Right lobe of liver (tissue), 6 donors: ENCODE measurements at places on chromosomes 16 and 17. TPM values are rescaled to one million over a fixed set of nuclear protein-coding genes. Genes with fewer than 3 reads are reported as not detected.
A peak's percentile ranks its signal among the peaks of the same experiment; 100 is the strongest.

- DNase-seq, result no peak
Observed at GRCh38 chr17:61744252-61744651, 119.1 kb downstream of the BRIP1 start.

GRCh38 chr16:24976971-24977677, 38.0 kb downstream of the ARHGAP17 start:
- no peak for DNase-seq

The C16orf96 gene
- 0.24 TPM for total RNA-seq

- no peak for DNase-seq
Observed at GRCh38 chr16:53680756-53681155, 22.9 kb downstream of the RPGRIP1L start.

DNA sequence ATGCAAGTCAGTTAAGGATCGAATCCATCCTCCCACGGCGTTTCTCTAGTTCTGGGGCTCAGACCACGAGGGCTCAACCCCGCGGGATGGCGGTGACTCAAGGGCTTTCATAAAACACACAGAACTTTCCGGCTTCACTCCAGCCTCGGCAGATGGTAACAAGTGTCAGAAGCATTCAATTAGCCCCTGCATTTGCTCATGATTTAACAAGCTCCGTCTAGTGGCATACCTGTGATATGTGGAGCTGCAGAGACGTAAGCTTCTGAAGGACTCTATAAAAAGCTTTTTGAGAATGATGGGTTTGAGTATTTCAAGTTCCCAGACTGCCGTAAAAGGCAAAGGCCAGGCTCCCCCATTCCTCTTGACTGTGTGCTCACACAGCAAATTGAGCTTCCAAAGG, 91.3 kb upstream of the SEC14L1 start:
- no peak for DNase-seq

The PRR35 gene
- total RNA-seq, result not detected

GRCh38 chr16:8912793-8913192, 30.6 kb downstream of the LITAFD start:
- DNase-seq, result no peak

The RND2 gene
- total RNA-seq, result 2.7 TPM

- peak; percentile 52 for DNase-seq
Observed at GRCh38 chr17:81832608-81833159, 407 bp downstream of the MCRIP1 start.

The G6PC3 gene
- total RNA-seq, result 5.9 TPM

The PDILT gene
- not detected for total RNA-seq

DNA sequence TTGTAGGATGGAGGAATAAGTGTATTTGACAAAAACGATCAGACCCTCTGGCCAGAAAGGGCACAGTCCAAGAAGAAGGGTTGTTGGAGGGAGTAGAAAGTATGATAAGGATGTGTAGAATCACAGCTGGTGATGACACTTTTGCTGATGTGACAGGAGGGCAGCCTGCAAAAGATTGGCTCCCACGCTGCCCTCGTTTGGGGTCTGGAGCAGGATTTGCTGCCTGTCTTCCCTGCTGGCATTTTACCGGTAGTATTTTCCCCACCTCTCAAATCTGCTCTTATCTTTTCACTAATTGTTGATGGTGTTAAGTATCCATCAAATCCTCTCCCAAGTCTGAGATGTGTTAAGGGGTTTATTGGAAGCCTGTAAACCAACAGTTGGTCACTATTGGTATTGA, 208.8 kb downstream of the CCDC182 start:
- DNase-seq, result no peak

GRCh38 chr16:27595993-27596392, 46.0 kb downstream of the KATNIP start:
- no peak for DNase-seq

The ACSF2 gene
- total RNA-seq, result 60.9 TPM

The KRT20 gene
- total RNA-seq, result not detected

DNA sequence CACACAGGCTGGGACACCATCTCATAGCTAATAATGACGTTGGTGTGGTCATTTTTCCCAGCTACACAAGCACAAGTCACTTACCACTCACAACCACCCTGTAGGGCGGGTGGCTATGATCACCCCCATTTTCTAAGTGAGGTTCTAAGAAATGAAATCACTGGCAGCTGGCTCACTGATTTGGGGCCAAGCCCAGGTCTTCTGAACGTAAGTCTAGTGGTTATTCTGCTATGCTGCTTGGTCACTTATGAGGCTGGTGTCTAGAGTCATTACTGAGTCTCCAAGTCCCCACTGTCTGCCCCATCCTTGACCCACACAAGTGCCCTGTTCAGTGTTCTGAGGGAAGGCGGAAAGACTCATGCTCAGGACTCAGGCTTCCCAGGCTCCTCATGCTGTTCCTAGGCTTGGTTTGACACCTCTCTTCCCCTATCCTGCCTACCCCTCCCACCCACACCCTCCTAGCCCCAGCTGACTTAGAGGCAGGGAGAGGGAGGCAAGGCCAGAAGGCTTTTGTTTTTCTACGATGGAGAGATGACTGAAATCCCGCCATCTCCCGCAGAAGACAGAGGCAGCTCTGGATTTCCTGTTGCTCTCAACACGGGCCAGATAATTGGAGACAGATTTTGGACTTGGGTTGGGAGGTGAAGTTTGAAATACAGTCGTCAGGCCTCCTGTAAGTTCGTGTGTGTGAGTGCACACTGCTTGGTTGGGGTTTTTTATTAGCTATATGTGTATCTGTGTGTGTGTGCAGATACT, 32.2 kb downstream of the FZD2 start:
- no peak for DNase-seq

The KRTAP9-8 gene
- not detected for total RNA-seq

The SRCIN1 gene
- 17.6 TPM for total RNA-seq

DNA sequence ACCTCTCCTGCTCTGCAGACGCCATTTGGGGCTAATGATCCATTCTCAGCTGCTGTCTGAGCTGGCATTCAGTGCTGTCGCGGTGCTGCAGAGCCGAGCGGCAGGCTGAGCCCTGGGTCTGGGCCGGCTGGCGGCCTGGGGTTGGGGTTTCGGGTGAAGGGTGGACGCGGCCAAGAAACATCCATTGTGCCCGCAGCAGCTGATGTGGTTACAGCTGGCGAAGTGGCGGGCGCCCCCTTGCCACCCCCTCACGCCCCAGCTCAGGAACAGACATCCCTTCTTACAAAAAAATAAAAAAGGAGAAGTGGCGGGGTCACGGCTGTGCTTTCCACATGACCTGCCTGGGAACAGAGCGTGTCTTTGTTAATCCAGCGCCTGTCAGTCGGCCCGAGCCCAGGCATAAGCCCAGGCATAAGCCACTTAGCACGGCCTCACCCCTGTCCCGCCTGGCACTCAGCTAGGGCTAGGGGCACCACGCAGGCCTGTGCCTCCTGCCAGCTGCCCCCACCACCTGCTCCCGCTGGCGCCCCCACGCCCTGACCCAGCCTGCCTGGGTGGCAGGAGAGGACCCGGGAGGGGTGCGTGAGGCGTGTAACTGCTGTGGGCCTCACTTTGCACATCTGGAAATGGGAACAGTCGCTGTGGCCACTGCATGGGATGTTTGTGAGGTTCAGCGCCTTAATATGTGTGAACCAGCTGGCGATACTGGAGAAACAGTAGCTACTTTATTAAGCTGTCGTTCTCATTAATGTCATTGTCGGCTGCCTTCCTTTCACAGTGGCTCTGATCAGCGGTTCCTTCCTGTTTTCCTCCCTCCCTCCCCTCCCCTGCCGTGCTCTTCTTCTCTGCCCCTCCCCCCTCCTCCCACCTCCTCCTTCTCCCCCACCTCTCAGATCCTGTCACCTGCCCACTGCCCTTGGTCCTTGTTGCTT, 197.7 kb upstream of the CIBAR2 start:
- peak; percentile 56 for DNase-seq

The TMIGD1 gene
- total RNA-seq, result not detected

DNA sequence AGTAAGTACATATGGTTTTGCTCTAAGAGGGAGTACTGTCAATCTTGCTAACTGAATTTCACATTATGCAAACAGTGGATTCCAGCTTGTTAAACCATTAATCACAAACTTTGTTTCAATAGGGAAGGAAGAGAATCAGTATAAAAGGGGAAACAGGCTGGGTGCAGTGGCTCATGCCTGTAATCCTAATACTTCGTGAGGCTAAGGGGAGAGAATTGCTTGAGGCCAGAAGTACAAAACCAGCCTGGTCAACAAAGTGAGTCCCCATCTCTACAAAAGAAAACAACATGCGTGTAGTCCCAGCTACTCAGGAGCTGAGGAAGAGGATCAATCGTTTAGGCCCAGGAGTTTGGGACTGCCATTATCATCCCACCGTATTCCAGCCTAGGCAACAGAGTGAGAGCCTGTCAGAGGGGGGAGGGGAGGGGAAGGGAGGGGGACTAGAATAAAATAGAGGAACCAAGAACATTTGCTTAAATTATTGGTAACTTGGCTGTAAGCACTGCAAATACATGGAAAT, 65.7 kb downstream of the FBXL20 start:
- no peak for DNase-seq

- DNase-seq, result no peak
Observed at GRCh38 chr16:30004811-30005242, 6.0 kb downstream of the DOC2A start.

DNA sequence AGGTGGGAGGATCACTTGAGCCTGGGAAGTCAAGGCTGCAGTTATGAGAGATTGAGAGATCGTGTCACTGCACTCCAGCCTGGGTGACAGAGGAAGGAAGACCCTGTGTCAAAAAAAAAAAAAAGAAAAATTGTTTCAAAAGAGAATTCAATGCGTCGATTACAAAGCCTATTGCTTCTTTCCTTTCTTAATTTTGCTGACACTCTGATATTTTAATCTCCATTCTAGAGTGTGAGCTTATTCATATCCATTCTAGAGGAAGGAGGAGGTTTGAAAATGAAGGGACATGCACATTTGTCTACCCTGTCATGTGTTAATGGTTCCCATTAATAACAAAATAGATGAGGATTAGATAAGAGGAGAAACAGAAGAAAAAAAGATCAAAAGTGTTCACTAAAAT, 63.1 kb downstream of the PCTP start:
- DNase-seq, result no peak

The FBXL16 gene
- not detected for total RNA-seq

DNA sequence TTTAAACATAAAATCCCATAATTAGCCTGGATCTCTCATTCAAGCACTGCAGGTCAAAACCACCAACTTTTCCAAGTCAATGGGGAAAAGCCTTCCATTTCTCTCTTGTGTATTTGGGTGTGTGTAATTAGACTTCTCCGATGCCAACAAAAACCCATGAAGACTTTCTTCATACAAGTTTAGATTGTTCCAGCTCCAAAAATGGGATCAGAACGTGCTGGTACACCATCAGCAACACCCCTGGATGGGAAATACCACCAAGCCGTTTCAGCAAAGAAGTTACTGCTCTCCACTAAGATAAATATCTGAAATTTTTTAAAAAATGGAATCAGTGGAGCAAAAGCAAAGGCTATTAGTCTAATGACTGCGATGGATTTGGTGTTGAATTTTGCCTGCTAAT, 837.3 kb upstream of the SOX9 start:
- DNase-seq, result no peak

The HASPIN gene
- total RNA-seq, result 0.27 TPM

GRCh38 chr17:27540318-27541101, 84.3 kb downstream of the KSR1 start:
- peak; percentile 89 for DNase-seq

- no peak for DNase-seq
Observed at GRCh38 chr16:83968306-83968851, 335 bp downstream of the NECAB2 start.

DNA sequence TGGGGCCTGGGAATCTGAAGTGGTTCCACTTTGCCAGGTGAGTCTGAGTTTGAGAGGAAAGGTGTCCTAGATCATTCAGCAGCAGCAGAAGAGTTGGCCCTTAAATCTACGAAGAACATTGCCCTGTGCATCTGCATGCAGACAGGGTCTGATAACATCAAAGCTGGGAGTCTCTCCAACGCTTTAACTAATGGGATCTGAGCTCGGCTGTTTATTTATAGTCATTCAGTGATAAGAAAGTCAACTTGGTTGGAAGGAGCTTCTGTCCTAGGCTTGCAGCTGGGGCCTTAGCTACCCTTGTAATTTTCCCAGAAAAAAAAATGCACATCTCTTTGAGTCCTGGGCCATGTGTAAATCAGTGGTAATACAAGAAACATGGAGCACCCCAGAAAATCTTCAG, 418.0 kb upstream of the HSBP1 start:
- DNase-seq, result no peak

DNA sequence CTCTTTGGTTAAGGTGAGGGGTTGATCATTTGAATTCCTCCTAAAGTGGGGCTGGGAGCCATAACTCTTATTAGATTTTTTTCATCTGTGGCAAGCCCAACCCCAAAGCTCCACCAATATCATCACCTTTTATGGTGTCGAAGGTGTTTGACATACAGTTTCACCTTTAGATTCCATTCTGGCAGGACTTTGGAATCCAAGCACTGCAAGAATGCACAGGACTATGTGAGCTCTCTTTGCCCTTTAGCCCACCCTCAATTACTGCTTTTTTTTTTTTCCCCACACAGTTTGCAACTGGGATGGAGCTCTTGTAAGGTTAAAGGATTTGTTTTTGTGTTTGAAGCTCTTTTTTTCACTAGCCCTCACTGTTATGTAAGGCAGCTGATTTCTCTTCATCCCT, 154.0 kb upstream of the KCNJ16 start:
- no peak for DNase-seq

- no peak for DNase-seq
Observed at GRCh38 chr17:82497483-82498405, 21.8 kb upstream of the FOXK2 start.

- no peak for DNase-seq
Observed at GRCh38 chr17:62876673-62877405, 68.7 kb upstream of the MARCHF10 start.

The TMED6 gene
- total RNA-seq, result 6.1 TPM

DNA sequence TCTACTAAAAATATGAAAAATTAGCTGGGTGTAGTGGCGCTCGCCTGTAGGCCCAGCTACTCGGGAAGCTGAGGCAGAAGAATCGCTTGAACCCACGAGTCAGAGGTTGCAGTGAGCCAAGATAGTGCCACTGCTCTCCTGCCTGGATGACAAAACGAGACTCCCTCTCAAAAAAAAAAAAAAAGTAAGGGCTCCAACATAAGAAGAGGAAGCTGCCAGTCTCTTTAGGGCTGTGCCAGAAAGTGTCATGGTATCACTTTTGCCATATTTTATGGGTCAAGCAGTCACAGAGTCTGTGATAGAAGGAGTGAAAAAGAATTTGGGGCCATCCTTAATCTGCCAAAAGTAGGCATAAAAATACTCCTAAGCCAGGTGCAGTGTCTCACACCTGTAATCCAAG, 1.4 kb upstream of the PIPOX start:
- DNase-seq, result no peak

- DNase-seq, result peak; percentile 36
Observed at GRCh38 chr17:17059301-17059890, 17.1 kb downstream of the MPRIP start.

DNA sequence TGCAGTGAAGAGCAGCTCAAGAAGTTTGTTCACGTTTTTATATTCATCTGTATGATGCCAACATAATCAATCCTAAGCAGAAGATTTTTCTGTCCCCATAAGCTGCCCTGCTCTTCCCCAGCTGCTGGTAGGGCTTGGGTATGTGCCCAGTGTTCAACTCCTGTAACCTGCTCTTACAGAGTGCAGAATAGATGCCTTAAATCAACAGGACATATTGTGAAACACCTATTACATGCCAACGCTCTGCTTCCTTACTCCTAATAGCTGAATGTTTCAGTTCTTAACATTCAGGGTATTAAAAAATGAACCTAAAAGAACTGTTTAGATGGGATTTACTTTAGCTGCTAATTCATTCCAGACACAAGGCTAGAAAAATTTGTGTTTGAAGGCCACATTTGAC, 190.9 kb downstream of the HS3ST3A1 start:
- peak; percentile 89 for DNase-seq

- no peak for DNase-seq
Observed at GRCh38 chr16:8096211-8096610, 494.1 kb downstream of the TMEM114 start.

The SULT1A3 gene
- 27.4 TPM for total RNA-seq

GRCh38 chr16:46908540-46909372, 24.6 kb downstream of the GPT2 start:
- DNase-seq, result no peak
